ENCODE measurements at places on chromosomes 12 and 14.

DNA sequence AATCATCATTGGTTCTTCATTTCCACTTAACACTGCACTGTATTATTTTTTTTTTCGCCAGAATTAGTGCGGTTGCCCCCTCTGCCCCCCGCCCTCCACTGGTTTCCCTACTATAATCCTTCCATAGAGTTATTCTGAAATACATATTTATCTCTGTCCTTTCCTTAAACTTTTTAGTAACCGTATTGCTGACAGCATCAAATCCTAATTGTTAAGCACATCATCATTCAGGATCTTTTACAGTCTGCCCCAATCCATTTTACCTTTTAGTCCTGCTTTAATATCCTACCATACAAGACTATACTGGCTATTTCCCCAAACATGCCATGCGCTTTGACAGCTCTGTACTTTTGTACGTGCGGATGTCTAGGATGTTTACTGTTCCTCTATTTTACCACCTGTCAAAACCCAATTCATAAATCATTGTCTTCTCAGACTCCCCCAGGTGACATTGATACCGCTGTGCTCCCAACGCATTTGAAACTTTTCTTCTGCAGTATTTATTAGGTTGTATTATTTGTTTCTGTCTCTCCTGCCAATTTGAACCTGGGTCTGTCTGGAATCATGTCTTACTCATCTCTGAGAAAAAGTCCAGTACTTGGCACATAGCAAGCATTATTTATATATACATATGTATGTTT lies 1.0 kb downstream of the FGFR1OP2 start:
- no peak for DNase-seq

GRCh38 chr14:39957987-39958386 lies 525.8 kb upstream of the FBXO33 start:
- DNase-seq, result no peak

DNA sequence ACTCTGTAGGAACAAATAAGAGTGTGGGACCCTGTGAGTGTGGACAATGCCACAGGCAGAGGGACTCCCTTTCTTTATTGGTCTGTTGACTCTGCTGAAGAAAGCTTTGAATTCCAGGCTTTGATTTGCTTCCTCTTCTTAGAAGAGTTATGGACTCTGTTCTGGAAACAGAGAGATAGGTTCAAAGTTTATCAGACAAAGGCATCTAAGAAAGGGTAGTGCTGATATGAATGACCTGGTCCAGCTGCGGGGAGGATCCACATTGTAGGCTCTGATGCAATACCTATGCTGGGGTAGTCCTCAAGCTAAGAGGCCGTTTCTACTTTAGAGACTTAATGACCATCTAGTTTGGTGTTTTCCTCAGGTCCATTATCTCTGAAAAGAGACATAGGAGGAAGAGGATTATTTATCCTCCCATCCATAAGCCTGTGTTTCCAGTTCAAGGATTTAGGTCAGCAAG lies 10.7 kb upstream of the IKZF4 start:
- DNase-seq, result no peak

- no peak for DNase-seq
Measured at GRCh38 chr14:101834800-101835547, 73.5 kb downstream of the PPP2R5C start.

DNA sequence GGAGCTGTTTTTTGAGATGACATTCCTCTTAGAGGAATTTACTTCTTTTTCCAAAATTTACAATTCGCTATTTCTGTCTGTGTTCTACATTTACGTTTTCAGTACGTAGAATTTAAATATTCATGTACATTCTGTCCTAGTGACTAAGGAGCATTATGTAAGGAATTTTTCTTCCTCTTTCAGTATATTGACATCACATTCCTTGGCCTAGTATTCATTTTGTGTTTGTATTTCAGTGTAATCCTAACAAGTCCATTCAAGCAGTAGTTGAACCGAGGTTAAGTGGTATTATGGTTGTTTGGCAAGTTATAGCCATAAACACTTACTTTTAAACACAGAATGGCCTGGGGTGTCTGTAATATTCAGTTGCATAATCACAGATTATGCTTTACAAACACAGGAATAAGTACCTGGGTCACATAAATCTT lies 465.2 kb downstream of the PCNX1 start:
- no peak for DNase-seq

- DNase-seq, result no peak
Measured at GRCh38 chr12:132804426-132804861, 24.2 kb downstream of the GOLGA3 start.

GRCh38 chr12:20196767-20197166 lies 171.6 kb upstream of the PDE3A start:
- no peak for DNase-seq

- DNase-seq, result no peak
Measured at GRCh38 chr14:72850360-72850759, 43.5 kb downstream of the DPF3 start.

DNA sequence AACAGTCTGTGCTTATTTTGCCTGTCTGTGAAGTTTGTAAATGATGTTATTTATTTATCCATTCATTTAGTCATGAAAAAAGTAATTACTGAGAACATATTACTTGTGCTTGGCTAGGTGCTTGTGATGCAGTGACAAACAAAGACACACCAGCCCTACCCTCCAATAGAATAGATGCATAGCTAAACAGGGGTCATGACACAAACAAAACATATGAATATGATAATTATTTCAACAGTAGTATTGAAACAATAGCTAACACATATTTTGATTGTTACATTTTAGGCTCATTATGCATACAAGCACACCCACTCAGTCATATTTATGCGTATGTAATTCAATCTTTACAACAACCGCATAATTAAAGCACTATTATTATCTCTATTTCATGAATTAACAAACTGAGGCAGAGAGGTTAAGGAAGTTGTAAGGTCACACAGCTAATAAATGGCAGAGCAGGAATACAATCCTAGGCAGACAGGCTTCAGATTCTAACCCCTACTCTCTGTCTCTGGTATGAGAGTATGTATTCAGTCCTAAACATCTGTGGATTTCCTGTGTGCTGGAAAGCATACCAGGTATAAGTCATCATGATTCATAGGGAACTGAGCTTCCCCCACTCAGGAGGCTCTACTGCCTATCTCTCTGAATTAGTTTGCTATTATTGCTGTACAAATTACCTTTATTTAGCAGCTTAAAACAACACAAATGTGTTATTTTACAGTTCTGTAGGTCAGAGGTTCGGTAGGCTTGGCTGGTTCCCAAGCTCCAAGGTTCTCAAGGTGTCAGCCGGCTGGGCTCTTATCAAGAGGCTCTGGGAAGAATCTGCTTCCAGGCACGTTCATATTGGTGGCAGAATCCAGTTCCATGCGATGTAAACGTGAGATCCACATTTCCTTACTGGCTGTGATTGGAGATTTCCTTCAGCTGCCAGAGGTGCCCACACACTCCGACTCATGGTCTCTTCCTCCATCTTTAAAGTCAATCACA lies 509.4 kb downstream of the GALC start:
- DNase-seq, result no peak

- no peak for DNase-seq
Measured at GRCh38 chr12:99772274-99772673, 124.7 kb downstream of the GARIN6 start.

GRCh38 chr12:58608711-58609110 lies 311.6 kb downstream of the LRIG3 start:
- no peak for DNase-seq

DNA sequence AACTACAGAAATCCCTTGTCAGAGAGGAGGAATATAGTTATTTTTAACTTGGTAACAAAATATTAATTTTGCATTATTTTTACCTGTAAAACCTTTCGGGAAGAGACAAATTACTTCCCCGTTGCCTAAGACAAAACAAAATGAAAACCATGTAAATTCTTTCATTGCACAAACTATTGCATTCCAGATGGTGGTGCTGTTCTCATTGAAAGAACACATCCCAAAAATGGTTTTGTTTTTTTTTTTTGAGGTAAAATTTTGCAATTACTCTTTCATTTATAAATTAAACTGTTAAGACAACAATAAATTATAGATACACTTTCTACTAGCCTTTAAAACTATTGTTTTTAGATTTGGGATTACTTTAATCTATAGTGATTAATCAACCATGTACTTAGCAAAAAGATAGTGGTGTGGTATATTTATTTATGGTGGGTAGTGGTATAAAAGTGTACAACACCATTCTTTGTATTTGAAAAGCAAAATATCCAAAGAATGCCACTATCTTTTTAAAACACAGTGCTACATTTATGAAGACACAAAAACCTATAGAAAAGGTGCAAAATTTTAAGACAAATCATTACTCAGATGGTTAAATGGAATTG lies 115.5 kb downstream of the SLC38A1 start:
- DNase-seq, result no peak

DNA sequence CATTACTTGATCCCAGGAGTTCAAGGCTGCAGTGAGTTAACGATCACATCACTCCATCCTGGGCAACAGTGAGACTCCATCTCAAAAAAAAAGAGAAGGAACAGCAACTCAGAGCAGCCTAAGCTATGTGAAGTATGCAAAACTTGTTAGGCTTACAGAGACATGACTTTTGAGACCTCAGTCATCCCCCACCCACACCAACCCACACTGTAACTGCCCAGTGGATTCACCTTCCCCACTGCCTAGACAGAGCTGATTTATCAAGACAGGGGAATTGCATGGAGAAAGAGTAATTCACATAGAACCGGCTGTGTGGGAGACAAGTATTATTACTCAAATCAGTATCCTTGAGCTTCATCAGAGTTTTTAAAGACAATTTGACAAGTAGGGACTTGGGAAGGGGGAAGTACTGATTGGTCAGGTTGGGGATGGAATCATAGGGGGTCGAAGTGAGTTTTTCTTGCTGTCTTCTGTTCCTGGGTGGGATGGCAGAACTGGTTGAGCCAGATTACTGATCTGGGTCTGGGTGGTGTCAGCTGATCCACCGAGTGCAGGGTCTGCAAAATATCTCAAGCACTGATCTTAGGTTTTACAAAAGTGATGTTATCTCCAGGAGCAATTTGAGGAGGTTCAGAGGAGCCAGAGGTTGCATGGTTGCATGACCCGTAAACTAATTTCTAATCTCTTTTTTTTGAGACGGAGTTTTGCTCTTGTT lies 6.2 kb upstream of the WDR89 start:
- no peak for DNase-seq

DNA sequence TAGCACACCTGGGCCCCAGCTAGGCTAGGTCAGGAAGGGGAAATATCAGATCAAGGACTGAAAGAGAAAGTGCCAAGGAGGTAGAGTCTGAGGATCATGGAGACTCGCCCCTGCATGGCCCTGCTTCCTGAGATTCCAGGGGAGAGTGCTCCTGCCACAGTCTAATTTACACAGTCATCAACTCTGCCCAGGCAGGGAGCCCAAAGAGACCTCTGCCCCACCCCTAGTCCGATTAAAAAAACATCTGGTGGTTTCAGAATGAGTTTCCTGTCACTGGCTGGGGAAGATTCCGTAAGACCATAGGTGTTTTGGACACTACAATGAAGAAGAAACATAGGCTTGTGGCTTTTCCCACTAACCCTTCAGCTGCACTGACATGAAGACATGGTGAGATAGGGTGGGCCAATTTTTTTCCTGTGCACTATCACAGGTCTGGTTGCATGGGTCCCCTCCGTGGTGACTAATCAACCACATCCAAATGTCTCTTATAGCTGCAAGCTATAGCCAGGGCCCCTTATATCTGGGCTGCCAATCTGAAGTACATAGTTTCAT lies 31.5 kb upstream of the GZMB start:
- no peak for DNase-seq

DNA sequence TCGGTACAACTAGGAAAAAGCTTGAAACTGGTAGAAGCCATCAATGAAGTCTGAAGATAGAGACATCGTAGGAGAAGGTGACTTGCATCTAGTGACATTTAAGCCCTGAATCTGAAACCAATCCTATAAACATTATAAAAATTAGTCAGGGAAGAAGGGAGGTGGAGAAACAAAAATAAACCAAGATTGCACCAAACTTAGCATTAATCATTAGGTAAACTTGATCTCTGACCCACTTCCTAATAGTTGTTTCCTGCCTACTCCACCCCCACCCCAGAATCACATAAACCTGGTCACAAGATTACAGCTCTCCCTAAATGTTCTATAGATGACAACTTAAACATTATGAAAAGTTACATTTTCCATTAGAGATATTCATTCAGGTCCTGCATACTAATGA lies 40.4 kb downstream of the TSPAN19 start:
- no peak for DNase-seq

GRCh38 chr12:109258607-109259544 lies 50.2 kb downstream of the FOXN4 start:
- DNase-seq, result no peak

DNA sequence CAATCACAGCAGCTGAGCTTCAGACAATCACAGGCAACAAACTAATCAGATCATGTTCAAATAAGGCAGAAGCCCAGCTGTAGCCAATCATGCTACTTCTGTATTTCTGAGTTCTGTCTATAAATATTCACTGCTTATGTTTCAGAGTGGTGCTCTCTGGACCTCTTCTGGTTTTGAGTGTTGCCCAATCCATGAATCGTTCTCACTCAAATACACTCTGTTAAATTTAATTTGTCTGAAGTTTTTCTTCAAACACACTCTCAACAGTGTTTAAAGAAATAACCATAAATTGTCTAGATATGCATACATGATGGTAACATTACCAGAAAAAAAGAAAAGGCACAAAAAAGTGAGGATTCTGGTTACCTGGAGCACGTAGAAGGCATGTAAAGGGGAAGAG lies 77.9 kb upstream of the BBS10 start:
- DNase-seq, result no peak

GRCh38 chr12:49635036-49635435 lies 11.7 kb downstream of the PRPF40B start:
- DNase-seq, result no peak

DNA sequence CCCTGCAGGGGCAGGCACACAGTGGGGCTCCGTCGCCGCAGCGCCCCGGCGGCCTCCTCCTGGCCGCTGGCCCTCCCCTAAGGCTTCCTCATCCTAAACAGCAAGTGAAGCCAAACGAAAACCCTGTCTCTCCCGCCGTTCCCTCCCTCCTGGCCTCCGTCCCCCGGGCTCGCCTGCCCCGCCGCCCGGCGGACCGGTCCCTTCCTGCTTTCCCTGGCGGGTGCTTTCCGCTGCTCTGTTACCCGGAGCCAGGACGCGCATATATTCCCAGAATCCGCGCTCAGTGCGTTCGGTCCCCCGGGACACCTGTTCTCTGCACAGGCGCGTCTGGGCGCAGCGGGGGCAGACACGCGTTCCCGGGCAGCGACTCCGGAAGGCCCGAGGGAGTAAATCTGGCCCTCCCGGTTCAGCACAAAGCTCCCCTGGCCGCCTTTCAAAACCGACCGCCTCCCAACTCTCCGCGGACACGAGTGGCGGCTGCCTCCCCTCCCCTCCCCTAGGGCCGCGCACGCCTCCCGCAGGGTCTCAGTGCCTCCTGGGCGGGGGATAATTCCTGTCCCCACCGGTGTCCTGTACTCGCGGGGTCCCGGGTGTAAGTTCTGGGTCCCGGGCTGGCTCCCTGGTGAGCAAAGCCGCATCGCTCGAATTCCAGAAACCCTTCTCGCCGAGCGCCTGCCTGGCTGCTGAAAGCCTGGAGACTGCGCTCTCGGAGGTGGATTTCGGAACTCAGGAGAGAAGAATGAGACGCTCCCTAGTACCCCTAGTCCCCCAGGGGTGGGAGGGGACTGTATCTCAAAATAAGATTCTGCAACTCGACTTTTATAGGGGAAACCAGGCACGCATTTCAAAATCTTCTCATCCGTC lies 21.4 kb upstream of the CEP170B start:
- no peak for DNase-seq

- DNase-seq, result no peak
Measured at GRCh38 chr12:14878488-14878887, 7.2 kb downstream of the MGP start.
